Dorsolateral prefrontal cortex (tissue), 122 donors: ENCODE measurements at places on chromosomes 1 and 21.

- DNase-seq, result no peak
These were observed 44.9 kb upstream of the ARHGEF16 start for GRCh38 chr1:3409366-3410141.

GRCh38 chr1:151968058-151968457, 25.6 kb downstream of the S100A10 start:
- DNase-seq, result no peak

GRCh38 chr1:51549016-51549619, 30.1 kb upstream of the EPS15 start:
- no peak for DNase-seq

DNA sequence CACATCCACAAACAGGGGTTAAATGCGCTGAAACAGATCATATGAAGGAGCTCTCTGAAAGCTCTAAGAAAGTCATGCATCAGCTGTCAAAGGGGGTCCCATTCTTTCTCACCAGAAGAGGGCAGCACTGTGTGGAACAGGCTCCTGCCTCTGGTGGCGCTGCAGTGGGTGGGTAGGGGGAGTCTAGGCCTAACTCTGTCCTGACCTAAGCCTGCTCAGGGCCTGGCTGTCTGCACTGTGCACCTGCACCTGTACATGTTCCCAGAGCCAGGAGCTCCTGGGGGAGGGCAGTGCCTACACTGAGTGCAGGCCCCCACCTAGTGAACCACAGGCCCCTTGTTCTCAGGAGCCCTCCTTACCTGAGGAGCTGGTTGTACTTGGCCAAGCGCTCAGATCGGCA, 16.0 kb downstream of the ENO1 start:
- DNase-seq, result no peak

- no peak for DNase-seq
These were observed 711.2 kb downstream of the MRPL39 start for GRCh38 chr21:24895885-24896734.

DNA sequence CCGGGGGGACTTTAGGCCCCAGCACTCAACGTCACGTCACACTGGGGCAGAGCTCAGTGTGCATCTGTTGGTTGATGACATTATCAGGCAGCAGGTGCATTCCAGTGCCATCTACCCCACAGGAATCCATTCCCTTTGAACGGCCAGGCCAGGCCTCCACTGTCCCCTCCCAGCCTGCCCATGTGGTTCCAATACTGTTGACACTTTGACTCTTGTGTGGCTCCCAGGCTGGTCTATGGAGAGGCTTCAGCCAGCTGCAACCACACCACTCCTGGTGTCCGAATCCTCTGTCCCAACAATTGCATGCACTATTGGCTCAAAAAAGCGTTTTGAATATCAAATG, 92.0 kb upstream of the SIM2 start:
- no peak for DNase-seq

GRCh38 chr1:242890192-242890741, 364.8 kb downstream of the CEP170 start:
- DNase-seq, result peak; percentile 30

DNA sequence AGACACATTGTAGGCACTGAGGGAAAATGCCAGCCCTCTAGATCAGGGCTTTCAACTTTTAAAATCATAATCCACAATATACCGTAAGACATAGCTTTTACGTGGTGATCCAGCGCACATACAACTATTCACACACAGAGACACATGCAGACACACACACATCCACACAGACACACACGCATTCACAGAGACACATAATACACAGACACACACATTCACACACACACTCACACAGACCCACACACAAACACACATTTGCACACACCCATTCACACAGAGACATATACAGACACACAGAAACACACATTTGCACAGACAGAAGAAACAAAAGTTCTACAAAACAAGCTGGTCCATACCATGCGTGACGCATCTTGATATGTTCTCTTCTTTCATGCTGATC, 244.5 kb downstream of the RHOU start:
- DNase-seq, result no peak

- DNase-seq, result no peak
These were observed 35.1 kb upstream of the OLIG2 start for GRCh38 chr21:32990666-32991065.

- DNase-seq, result no peak
These were observed 725.4 kb upstream of the RGS18 start for GRCh38 chr1:191432817-191433216.

- peak; percentile 44 for DNase-seq
These were observed 455 bp downstream of the UCHL5 start for GRCh38 chr1:193058529-193059281.
